ENCODE measurements at places on chromosomes 6 and 20.

- peak; percentile 65 for DNase-seq
Measured at GRCh38 chr6:31952140-31952805, 6.4 kb downstream of the CFB start.

DNA sequence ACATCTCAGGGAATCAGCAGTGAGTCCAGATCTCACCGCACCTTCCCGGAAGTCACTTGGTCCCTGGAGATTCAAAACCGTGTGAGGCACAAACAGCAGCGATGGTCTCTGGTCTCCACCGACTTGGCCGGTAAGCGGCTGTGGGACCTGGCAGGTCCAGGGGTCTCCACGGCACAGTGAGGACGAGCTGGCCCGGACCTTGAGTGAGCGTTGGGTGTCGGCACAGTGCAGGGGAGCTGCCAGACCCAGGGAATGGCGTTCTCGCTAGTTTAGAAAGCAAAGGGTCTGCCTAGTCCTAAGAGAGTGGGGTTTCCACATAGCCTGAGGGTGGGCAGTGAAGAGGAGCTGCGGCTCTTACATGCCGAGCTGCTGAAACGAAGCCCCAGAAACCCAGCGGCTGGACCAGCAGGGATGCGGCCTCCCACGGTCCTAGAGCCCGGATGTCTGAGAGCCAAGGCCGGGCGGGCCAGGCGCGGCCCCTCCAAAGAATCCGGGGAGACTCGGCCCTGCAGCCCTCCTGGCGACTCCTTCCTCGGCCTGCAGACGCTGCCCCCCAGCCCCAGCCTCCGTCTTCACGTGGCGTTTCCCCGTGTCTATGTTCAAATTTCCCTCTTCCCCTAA, 185.0 kb downstream of the ERMARD start:
- DNase-seq = no peak

DNA sequence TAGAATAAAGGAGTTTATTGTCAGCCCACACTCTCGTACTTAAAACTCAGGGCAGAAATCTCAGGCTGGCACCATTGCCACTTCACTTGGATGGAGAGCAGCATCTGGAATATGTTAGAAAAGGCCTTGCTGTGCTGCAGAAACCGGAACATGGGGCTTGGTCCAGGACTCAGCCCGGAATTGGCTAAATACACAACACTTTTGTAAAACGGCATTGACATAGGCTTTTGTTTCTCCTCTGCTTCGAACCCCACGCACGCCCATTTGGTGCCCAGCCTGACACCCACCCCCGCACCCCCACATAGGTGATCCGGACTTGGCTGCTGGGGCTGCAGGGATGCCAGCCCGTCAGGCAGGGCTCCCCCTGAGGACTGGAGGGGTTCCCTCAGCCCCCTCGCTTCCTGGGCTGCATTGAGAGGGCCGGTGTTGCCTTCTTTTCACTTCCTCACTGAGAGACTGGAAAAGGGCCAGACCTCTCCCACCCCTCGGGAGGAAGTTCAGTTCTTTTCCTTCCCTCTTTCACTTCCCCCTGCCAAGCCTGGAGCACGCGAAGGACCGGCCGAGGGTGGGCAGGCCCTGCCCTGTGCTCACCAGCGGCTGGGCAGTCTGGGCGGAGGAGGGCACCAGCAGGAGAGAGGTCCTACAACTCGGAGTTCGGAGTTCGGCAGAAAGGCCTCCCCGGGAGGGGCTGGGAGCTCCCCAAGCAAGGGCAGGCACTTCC, 17.9 kb upstream of the CST3 start:
- no peak for DNase-seq

DNA sequence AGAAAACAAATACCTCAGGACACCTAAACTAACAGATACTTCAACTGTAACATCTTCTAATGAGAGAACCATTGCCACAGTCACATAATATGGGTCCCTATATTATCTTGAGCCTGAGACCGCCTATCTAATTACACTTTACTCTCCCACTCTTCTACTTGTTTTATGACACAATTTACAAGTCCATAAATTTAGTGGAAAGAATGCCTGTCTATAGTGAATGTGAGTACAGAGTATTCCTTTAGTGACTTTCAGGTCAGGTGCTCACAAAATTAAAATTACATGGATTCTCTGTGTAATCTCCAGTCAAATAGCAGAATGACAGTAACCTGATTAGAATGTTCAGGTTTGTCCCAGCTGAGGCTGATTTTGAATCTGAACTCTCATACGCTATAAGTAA, 624.1 kb downstream of the PKHD1 start:
- DNase-seq = no peak

- no peak for DNase-seq
Measured at GRCh38 chr6:38696345-38696744, 6.6 kb downstream of the GLO1 start.

- DNase-seq = no peak
Measured at GRCh38 chr6:112085286-112086065, 1.8 kb downstream of the TUBE1 start.

DNA sequence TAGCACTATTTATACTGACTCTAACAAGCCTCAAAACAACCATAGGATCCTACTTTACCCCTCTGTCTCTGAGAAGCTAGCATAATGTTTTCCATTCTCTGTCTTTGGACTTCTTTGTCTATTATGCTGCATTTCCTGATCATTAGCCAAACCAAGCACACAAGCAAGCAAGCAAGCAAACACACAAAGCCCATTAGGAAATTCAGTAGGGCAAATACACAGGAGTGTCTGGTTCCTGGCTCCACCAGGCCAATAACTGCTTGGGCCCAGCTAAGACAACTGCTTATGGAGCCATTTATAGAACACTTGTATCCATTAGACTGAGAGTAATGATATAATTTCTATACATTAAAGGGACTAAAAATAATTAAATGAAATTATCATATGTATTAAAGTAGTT, 952.9 kb upstream of the EPHA7 start:
- DNase-seq = no peak

- no peak for DNase-seq
Measured at GRCh38 chr20:35503841-35504561, 25.5 kb downstream of the C20orf173 start.

DNA sequence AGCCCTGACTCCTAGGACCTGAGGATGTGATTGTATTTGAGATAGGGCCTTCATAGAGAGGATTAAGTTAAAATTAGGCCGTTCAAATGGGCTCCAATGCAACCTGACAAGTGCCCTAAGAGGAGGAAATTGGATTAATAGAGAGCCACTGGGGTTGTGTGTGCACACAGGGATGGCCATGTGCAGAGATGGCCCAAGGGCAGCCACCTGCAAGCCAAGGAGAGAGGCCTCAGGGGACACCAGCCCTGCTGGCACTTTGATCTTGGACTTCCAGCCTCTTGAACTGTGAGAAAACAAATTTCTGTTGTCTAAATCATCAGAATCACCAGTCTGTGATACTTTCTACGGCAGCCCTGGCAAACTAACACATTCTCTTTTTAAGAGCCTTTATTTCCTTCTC, 598.8 kb downstream of the UTRN start:
- no peak for DNase-seq

- no peak for DNase-seq
Measured at GRCh38 chr20:11537032-11537431, 380.7 kb upstream of the BTBD3 start.

DNA sequence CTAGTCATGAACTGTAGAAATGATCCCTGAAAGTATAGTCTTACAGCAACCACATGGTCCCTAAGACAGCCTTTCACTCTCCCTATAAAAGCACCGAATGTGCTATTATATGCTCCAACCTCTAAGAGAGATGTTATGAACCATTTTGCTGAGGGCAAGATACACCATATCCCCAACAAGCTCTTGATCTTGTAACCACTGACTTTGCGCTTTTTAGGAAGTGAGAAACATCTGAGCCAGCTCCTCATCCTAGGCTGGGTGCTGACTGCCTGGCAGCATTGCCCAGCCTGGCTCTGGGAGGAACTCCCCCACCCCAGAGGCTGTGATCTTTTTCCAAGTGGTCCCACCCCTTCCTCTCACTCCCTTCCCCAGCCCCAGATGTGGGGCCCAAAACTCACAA, 3.1 kb upstream of the EMILIN3 start:
- DNase-seq = no peak

DNA sequence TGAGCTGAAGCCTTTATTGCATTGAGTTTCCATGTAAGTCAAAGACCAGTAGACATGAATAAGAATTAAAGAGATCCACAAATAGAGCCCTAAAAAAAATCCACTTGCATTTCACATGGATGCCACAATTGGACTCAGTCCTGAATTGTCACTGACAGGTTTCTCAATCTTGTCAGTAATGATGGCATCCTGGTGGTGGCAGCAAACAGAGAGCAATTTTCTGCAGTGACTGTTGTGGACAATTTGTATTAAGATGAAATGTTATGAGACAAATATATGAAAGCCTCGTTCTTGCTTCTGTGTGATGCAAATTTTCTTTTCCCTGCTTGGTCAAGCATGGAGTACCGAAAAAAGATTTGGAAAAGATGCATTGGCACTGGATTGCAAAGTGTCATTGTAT, 278.9 kb downstream of the SAMD5 start:
- DNase-seq = no peak

DNA sequence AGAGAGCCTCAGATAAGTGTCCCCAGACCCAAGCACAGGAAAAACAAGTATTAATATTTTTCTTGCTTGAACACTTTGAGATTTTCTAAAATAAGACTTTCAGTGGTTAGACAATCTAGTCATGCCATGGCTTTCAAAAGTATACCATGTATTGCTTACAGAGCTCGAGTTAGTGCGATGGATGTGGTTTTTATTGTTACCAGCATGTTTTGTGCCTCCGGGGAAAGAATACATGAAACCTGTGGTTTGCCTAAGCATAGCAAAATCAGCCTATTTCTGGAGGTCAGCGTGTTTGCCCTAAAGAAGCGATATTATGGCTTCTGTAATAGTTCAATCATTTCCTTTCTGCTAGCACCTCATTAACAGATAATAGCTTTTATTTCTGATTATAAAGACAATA, 21.6 kb downstream of the RIN2 start:
- no peak for DNase-seq

DNA sequence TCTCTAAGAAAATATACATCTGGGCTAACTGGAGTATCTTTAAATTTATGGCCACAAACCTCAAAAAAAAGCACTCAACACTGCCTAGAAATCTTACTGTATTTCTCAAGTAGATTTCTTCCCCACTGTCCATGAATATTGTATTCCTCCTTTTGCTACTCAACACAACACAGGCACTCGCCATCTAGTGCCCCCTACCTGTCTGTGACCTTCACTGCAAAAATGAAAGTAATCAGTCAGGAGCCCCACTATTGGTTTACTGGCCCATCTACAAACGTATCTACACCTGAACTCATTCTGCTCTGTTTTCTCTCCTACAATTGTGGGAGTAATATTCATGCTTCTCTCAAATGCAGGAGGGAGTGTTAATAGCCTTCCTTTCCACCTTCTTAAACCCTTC, 58.3 kb downstream of the LY86 start:
- DNase-seq = no peak

GRCh38 chr6:149924206-149924932, 1.4 kb upstream of the RAET1G start:
- DNase-seq = no peak

GRCh38 chr6:152250127-152250526, 387.0 kb downstream of the SYNE1 start:
- DNase-seq = no peak

GRCh38 chr6:123233336-123233735, 237.3 kb downstream of the CLVS2 start:
- no peak for DNase-seq

DNA sequence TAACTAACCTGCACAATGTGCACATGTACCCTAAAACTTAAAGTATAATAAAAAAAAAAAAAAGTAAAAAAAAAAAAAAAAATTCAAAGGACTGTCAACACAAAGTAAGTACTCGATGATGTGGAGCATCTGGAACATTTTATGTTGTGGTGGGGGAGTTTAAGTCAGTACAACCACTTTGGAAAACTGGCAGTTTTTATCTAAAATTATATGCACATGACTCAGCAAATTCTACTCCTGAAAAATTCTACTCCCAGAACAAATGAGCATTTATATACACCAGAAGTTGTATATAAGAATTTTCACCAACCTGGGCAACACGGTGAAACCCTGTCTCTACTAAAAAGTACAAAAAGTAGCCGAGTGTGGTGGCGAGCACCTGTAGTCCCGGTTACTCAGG, 36.9 kb upstream of the CCDC28A start:
- DNase-seq = no peak

DNA sequence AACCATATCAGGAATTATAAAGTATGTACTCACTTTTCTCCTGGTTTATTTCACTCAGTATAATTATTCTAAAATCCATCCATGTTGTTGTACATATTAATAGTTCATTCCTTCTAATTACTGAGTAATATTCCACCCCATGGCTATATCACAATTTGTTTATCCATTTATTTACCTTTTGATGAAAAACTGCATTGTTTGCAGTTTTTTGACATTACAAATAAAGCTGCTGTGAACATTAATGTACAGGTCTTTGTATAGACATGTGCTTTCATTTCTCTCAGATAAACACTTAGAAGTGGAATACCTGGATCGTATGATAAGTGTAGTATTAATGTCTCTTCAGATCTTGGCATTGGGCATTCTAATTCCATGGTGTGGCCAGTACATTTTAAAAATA, 4.2 kb downstream of the SLC17A3 start:
- DNase-seq = no peak

All from EL (cell line).